ENCODE measurements at places on chromosomes 6 and 20.

DNA sequence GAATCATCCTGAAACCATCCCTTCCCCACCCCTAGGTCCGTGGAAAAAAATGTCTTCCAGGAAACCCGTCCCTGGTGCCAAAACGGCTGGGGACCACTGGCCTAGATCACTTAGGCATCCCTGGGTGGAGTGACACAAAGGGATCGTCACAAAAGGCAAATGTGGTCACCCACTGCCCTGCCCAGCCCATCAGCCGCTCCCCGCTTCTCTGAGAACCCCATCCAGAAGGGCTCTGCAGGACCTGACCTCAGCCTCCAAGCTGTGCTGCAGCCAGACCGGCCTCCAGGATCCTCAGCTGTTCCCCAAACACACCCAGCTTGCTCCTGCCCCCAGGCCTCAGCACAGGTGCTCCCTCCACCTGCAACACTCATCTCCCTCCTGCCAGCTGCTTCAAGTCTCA, 61.6 kb downstream of the PREX1 start:
- DNase-seq: no peak

DNA sequence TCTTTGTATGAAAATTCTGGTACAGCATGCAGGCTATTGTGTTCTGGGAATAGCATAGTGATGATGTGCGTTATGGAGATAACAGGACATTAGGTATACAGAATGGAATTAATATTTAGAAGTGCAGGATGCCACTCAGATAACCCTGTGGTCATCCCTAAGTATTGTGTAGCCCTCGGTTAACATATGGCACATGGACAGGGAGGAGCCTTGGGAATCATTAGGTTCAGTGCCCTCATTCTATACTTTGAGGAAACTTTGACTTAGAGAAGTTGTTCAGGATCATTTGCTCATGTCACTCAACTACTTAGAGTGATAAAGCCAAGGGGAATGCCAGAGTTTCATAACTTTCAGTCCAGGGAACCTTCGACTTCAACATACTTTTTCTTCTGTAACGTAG, 185.9 kb downstream of the UST start:
- peak; percentile 18 for DNase-seq

GRCh38 chr6:84089081-84089480, 55.5 kb downstream of the MRAP2 start:
- no peak for DNase-seq

DNA sequence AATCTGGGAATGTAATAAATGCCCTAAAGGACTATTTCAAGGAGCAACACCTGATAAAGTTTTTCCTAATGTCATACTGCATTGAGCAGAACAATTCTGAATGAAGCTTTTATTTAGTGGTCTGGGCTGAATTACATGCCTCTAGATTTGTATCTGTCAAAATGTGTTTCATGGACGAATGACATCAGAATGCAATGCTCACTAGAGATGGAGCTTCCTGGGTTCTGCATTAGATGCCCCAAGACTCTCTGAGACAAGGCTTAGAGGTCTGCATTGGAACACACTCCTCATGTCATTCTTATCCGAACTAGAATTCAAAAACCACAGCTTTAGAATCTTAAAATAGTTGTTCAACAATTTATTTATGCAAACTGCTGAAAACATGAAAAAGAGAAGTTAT, 62.0 kb downstream of the SYNE1 start:
- DNase-seq: no peak

DNA sequence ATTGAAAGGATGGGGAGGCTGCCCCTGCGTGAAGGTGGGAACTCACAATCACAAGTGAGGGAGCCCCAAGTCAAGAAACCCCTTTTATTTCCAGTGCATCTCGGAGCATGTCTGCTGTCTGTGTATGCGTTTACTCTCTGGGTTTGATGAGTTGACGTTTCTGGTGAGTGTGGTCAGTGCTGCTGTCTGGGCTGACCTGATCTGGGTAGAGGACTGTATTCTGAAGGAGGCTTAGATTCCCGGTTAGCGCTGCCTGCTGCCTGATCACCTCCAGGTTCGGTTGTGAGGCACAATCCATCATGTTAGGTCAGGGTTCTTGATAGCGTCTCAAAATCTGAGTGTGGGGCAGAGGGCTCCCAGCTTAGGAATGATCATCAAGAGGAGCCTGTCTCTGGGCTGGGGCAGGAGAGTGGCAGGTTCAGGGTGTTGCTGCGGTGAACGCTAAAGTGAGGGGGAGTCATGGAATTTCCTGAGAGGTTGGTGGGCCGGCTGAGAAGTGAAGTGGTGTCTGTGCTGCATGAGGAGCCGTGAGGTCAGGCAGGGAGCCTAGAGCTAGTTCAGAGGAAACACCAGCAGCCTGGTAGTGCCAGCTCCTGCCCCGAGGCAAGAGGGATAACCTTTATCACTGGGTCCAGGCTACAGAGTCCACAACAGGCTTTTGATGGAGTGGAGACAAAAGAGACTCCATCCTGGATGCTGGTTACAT, 225.3 kb upstream of the CST7 start:
- no peak for DNase-seq

GRCh38 chr6:18792866-18793265, 405.7 kb downstream of the RNF144B start:
- no peak for DNase-seq

DNA sequence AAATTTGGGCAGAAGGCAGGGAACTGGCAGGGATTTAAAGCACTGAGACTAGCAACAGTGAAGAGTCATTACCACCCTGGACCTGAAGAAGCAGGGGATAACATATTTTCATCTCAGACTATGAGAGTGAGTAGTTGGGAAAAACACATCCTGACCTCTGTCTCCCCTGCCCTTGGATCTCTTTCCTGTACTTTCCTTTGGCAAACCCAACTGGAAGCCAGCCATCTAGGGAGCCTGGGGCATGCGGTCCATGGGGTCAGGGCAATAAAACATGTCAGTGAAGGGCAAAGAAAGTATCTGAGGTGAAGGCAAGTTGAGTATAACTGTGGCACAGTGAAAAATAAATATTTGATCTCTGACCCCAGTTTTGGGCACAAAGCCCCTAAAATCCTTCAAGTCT, 698.2 kb downstream of the DOK5 start:
- no peak for DNase-seq

GRCh38 chr6:16333580-16333979, 95.2 kb downstream of the GMPR start:
- peak; percentile 94 for DNase-seq

DNA sequence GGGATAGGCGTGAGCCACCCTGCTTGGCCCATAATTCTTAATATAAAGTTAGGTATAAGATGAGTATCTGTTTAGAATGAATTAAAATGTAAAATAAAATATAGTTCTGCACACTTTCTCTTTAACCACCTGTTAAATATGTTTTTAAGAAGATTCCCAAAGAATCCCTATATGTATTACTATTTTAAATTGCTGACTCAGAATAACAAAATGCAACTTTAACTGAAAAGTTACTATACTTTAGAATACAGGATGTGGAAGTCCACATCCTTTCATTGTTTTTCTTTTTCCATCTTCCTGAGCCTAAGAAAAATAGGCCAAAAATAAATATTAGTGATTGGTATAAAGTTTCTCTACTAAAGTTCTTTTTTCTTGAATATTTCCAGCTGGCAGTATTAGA, 325.6 kb upstream of the EYS start:
- DNase-seq: no peak

DNA sequence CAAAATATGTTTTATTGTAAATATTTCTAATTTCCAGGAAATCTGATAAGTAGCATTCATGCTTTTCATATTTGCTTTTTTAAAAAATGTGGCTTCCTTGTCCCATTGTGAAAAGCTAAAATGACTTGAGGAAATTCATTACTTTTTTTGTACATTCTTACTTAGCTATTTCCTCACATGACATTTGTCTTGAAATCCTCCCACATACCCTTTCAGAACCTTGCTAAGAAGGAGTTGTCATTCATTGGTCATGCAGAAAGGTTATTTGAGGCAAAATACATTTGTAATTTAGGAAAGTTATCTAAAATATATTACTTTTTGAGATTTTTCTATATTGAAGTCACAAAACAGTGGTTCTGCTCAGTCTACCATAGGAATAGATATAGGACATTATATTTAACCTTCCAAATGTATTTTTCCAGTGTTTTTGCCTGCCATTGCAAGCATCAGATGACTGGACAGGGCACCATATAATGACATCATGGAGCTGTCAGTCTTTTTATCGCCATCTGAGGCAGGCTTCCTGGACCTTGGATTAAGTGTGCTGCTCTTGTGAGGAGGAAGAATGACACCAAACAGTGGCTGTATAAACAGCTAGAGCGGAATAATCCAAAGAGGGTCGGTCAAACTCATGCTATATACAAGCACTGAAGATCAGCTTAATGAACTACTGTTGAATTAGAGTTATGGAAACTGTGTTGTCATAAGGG, 109.4 kb upstream of the HCRTR2 start:
- DNase-seq: no peak

- no peak for DNase-seq
Observed at GRCh38 chr6:135044639-135045038, 10.0 kb downstream of the HBS1L start.

Measured in epithelial cell of esophagus (primary cell).